ENCODE measurements at places on chromosomes 7 and 10. TPM values are rescaled to one million over a fixed set of nuclear protein-coding genes. Genes with fewer than 3 reads are reported as not detected.

DNA sequence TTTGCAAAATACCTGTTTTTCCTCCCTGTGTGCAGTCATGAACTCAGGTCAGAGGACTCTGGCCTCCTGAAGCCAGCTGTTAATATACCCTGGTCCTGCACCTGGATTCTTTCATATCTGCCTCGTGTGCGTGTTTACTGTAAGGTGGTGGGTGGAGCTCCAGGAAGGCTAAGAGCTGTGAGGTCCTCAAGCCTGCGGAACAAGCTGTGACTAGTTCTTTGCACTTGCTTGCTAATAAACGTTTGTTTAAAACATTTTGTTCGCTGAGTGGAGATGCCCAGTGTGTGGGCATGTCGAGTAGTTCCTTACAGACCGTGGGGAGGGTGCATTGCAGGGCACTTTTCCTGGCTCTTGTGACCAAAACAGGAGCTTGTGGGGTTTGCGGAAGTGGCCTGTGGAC, 139.0 kb downstream of the DOCK1 start:
- H3K27ac ChIP-seq = no peak overlapping the region
- H3K27me3 ChIP-seq = no peaks in the 10 kb centered on the region
- H3K4me1 ChIP-seq = no peaks in the 10 kb centered on the region
- no peak overlapping the region for H3K4me3 ChIP-seq

The BCAP29 gene
- total RNA-seq = 18.4 TPM

The ZFAND4 gene
- 26.0 TPM for total RNA-seq

- no peaks in the 10 kb centered on the region for H3K27me3 ChIP-seq
- DNase-seq = no peak
- H3K27ac ChIP-seq = peak overlapping the region; percentile 84
- H3K4me3 ChIP-seq = peak overlapping the region; percentile 80
These were observed 1.4 kb downstream of the LARP4B start for GRCh38 chr10:929960-930624.

The CALHM2 gene
- total RNA-seq = 2.7 TPM

The AVPI1 gene
- total RNA-seq = 7.4 TPM

The MKX gene
- total RNA-seq = 1.6 TPM

Measured in GM23338 (cell line).